ENCODE measurements at places on chromosomes 4 and X.

- peak; percentile 20 for DNase-seq
These were observed 768 bp downstream of the MID2 start for GRCh38 chrX:107826238-107827029.

GRCh38 chrX:40663078-40663740, 15.8 kb upstream of the CXorf38 start:
- no peak for DNase-seq

GRCh38 chrX:355329-356050, 31.2 kb downstream of the PPP2R3B start:
- no peak for DNase-seq

DNA sequence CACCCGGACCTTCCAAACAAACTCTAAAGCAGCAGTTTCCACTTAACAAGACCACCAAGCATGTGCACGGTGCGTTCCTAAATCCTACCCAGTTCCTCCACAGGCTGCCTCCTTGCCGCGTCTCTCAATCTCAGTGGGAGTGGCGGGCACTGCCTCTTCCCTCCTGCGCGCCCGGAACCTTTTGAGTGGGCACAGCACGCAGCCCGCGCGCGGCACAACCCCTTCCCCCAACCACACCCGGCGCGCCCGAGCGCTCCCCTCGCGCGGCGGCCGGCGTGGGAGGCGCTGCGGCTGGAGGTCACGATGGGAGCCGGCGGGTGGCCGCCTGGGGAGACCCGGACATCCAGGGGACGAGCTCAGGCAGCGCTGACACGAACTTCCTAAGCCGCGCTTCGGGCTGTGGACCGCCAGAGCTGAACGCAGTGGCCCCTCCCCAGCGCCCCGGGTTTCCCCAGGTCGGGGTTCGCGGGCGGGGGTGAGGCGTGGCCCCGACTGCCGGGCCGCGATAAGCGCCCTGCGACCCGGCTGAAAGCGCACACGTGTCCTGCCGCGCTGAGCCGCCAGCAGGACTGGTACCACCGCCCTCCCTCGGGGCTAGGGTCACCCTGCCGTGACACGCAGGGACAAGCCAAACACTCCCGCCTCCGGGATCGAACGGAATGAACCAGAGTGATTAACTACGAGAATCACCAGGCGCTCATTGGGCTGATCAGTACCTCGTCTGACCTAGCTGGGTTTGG, at the start of gene ABCG2:
ABCG2 (minus strand) TSS at position 151 of the 740 bp plus-strand sequence. CDS start 18,644 bp downstream, outside the sequence.
- no peak for DNase-seq

GRCh38 chrX:68183612-68184214, 249.6 kb downstream of the OPHN1 start:
- DNase-seq: no peak

- no peak for DNase-seq
These were observed 103.2 kb downstream of the HMX1 start for GRCh38 chr4:8768357-8768999.

DNA sequence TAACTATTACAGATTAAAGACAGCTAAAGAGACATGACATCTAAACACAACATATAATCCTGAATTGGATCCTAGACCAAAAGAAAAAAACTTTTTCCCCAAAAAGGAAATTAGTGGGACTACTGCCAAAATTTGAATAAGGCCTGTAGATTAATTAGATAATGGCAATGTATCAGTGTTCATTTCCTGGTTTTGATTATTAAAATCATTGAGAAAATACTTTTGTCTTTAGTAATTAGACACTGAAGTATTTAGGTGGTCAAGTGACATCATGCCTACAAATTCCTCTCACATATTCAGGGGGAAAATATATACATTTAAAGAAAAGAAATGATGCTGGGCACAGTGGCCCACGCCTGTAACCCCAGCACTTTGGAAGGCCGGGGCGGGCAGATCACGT, 10.4 kb upstream of the USO1 start:
- DNase-seq: no peak

GRCh38 chr4:93633721-93634120, 194.8 kb upstream of the ATOH1 start:
- no peak for DNase-seq

DNA sequence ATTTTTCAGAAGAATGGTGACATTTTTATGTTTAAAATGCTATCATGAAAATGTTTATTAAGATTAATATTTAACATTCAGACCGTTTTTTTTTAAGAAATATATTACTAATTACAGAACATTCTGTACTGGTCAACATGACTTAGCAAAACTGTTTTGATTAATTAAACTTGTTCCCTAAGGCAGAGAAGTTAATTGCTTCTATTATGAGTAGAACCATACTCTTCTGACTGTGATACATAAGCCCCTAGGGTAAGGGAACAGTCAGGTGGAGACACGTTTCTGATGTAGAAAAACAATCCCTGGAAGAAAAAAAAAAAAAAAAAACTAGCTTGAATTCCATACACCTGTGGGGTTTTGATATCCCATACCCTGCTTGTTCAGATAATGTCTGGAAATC, 97.4 kb downstream of the GPM6A start:
- no peak for DNase-seq

- no peak for DNase-seq
These were observed 947.8 kb downstream of the C4orf33 start for GRCh38 chr4:130043732-130044160.

- DNase-seq: no peak
These were observed 486 bp downstream of the CLCN3 start for GRCh38 chr4:169620880-169621248.

GRCh38 chr4:123701131-123701575, 304.6 kb downstream of the SPRY1 start:
- DNase-seq: no peak

Measured in stimulated activated CD8-positive, alpha-beta memory T cell treated with anti-CD3 and anti-CD28 coated beads, Interleukin-7, amount 100 ng/mL, for 1 hour (primary cell).